ENCODE measurements at places on chromosomes 1 and 21.

- no peak for DNase-seq
Measured at GRCh38 chr1:169184812-169185211, 78.3 kb downstream of the ATP1B1 start.

- DNase-seq = no peak
Measured at GRCh38 chr1:172940174-172940855, 110.4 kb downstream of the TNFSF18 start.

DNA sequence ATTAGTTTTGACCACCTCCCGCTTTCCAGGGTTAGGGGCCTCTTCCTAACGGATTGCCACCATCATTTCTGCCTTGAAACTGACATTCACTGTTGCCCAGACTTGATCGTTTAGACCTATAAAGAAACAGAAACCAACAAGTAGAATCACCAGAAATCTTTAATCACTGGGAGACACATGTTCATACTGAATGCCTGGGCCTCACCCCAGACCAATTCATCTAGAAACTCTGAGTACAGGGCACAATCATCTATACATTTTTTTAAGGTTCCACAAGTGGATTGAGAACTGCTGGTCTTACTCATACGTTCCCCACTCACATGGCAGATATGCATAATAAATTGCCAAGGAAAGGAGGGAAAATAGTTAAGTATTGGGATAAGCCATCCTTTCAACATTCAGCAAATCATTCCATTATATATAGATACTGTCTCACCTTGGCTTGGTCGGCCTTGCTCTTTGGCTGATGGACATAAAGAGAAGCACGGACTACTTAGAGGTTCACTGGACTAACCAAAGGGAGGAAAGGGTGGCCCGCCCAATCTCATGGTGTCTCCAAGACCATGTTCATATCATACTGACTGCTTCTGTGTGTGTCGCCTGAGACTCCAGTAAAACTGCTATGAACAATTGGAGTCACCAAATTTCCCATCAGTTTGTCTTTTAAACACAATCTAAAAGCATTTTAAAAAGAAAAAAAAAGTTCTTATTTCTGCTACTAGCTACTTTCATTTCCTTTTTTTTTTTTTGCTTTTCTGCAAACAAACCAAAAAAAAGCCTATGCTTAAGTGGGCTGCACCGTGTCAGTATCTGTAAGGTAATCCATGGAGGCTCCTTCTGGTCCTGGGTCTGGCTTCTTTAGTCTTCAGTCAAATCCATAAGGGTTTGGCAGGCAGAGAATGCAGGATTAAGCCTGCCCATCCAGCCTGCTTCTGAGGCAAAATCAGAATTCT is 9.4 kb upstream of the TARBP1 start:
- DNase-seq = no peak

GRCh38 chr1:56574794-56575193 is 4.6 kb downstream of the PLPP3 start:
- no peak for DNase-seq

DNA sequence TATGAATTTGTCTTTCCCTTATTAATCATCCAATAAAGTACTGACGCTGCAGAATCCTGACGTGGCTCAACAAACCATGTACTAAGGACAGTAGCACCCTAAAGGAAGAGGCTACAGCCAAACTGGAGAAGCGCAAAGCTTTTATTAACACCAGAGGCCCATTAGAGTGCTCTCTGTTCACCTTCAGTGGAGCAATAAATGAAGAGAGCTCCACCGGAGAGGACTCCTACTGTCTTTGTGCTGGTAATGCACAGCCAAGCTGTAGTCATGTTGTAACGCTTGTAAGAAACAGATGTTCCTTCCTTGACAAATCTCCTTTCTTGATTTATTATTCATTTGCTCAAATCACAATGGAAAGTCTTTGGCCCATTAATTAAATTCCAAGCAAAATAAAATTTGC is 220.7 kb upstream of the RRP15 start:
- no peak for DNase-seq

DNA sequence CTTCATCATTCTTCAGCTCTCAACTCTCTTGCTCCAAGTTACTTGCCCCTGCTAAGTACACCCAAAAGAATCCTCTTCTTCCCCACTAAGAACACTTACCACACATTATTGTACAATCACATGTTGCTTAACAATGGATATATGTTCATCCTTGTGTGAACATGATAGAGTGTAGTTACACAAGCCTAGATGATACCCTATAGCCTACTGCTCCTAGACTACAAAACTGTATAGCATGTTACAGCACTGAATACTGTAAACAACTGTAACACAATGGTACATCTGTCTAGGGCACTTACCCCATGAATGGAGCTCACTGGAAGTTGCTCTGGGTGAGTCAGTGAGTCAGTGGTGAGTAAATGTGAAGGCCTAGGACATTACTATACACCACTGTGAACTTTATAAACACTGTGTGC is 77.4 kb downstream of the RERE start:
- DNase-seq = no peak

- no peak for DNase-seq
Measured at GRCh38 chr1:224496826-224497225, 62.2 kb upstream of the WDR26 start.

DNA sequence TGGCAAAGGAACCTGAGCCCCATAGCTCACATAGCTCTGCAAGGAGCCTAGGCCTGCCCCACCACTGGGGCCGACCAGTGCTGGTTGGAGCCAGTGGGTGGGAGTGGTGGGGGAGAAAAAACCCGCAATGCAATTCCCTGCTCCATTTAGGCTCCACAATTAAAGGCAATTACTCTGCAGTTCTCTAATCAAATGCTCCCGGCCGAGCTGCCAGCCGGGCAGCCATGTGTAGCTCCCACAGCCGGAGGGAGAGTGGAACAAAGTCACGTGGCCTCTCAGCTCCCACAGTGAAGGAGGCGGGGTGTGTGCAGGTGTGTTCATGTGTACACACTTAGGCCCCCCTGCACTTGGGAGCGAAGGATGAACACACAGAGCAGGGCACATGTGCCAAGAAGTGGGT is 81.6 kb downstream of the KIRREL1 start:
- no peak for DNase-seq

DNA sequence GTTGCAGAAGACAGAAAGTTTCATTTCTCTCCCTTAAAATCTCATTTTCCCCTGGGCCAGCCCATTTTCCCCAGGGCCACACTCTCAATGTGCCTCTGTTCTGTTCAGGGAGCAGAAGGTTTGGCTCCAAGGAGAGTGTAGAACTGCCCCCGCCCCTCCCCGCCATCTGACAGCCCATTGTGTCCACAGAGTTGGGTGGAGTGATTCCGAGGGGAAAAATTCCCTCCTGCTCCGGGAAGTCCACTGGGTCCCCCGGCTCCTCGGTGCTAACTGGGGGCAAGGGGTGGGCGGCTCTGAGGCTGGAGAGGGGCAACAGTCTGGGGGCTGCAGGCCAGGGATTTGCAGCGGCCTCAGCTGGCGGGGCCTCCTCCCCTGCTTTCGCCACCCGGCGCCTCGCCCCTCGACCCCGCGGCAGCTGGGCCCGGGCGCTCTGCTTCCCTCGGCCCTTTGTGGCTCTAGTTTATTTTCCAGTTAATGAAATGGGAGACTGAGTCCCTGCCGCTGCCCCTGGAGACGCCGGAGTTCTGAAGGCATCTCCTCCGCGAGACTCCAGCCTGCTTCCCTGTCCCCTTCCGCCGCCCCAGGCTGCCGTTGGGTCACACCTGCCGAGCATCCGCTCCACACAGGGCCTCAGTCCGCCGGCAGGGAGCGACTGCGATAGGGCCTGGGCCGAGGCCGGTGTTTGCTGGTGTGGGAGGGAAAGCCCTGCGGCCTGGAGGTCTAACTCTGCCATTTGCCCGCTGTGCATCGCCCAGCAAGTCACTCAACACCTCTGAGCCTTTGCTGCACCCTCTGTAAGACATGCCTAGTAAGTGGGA is 14.7 kb upstream of the KIRREL1 start:
- no peak for DNase-seq

GRCh38 chr21:46058431-46059145 is 39.3 kb upstream of the COL6A2 start:
- no peak for DNase-seq

DNA sequence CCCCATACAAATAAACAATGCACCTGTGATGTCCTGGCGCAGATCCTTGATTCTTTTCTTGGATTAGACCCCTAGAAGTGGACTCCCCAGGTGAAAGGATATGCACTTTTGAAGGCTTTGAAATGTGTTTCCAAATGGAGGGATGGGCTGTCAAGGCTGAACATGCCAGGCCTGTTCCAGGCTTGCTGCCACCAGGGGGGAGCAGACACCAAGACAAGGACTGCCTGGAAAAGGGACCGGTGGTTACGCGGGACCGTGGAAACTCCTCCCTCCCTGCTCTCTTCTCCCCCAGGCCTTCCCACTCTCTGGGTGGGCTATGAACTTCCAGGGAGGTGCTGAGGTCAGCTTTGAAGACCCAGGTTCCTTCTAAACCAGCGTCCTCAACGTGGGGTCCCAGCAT is 12.7 kb downstream of the C1QB start:
- no peak for DNase-seq

DNA sequence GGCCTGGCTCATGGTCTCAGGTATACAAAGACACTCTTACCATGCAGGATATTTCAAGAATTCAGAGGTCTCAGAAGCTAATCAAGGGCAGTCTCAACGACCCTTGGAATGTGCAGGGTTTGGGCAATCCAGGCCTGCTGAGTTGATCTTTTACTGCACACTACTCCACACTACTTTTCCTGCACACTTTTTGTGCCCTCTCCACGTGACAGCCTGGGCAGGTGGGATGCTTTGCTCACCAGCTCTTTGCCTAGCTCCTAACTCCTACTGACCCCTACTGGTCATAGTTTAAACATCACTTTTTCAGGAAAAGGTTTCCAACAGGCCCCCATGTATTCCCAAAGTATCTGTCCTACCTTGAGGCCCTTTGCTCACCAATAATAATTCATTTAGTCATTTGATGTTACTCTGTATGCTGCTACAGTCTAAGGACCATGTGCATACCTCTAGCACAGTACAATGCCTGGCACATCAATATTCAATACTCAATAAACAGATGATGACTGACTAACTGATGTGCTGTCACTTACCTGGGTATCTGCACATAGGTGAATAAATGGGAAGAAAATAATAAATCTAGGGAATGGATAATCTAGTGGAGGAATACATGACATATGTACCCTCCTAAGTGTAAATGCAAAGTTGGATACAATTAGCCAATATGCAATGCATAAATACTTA is 9.6 kb downstream of the DUSP23 start:
- DNase-seq = no peak

GRCh38 chr1:147218606-147219005 is 6.5 kb downstream of the FMO5 start:
- no peak for DNase-seq

DNA sequence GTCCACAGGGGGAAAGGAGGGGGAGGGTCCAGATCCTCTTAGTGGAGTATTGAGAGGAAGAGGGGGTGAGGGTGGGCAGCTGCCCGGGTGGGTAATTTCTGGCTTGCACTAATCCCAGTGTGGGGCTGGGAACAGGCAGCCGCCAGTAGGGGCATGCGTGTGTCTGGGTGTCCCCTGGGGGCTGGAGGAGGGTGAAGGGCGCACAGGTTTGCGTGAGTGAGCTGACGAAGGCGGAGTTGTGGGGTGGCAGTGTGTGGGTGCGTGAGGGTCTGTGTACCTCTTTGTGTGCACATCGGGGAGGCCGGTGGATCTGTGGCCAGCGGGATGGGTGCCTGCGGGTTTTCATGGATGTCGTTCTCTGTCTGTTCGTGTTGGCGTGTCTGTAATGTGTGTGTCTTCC is 97.3 kb downstream of the PAX7 start:
- no peak for DNase-seq

DNA sequence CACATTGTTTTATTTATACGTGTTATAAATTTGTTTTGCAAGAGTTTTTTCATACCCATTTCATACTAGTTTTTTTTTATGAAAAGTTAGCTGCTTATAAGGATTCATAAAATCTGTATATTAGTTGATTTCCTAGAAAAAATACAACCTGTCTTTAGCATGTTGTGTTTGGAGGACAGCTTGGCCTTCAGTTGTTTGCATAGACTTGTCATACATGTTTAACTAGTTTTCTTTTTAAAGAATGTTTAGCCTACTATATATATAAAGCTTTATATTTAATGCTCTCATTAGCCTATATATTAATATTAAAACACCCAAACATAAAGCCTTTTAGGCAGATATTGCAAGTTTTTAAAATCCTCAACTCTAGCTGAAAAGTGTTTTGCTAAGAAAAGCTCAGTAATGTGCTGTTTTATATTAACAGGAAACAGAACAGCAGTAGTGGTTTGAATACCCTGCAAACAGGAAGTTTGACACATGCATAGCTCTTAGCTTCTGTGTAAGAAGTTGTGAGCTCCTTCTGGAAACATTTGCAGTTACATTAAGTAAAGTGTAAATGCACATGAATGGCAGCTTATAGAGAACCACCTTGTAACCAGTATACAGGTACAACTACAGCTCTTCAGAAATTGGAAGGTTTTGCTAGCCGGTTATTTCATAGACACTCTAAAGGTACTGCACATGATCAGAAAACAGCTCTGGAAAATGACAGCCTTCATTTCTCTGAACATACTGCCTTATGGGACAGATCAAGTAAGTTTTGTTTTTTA is at the start of gene PRKACB:
TSS of gene PRKACB (plus strand) at position 476 of the 770 bp plus-strand sequence. CDS start at position 567, 91 bp downstream.
- peak; percentile 31 for DNase-seq

DNA sequence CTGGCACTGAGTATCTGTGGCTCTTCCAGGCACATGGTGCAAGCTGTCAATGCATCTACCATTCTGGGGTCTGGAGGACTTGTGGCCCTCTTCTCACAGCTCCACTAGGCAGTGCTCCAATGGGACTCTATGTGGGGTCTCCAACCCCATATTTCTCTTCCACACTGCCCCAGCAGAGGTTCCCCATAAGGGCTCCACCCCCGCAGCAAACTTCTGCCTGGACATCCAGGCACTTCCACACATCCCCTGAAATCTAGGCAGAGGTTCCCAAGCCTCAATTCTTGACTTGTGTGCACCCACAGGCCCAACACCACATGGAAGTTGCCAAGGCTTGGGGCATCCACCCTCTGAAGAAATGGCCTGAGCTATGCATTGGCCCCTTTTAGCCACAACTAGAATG is 18.8 kb downstream of the ODF2L start:
- no peak for DNase-seq

DNA sequence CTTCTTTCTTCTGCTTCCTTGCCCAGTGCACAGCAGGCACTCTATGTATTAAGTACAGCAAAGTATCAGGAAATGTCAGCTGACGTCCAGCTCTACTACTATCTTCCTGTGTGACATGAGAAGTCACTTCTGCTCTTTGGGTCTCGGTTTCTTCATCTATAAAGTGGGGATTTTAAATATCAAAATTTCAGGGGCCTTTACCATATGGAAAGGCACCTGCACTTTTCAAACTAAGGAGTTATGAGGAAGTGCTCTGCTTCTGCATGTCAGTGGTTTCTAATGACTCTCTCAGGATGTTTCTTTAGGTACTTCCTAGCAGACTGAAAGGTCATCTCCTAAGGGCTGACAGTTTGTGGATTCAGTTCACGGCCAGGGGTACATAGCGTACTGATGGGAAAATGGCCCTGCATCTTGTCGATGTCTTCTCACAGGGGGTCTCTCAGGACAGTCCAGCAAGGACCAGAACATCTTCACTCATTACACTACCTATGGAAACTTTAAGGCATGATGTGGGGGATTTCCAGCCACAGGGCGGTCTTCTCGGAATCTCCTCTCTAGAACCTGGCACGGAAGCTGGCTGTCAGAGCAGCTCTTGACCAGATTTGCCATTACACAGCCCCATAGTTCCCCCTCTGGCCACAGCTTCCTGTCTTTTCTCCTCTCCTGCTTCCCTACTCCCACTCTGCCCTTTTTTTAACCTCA is 42.0 kb upstream of the MTF1 start:
- no peak for DNase-seq

- DNase-seq = no peak
Measured at GRCh38 chr21:31714741-31715365, 17.1 kb downstream of the SCAF4 start.

GRCh38 chr1:157073944-157074685 is 25.5 kb downstream of the ETV3L start:
- DNase-seq = no peak

Measured in GM12864 (cell line).